ENCODE measurements at places on chromosomes 1 and 21.

DNA sequence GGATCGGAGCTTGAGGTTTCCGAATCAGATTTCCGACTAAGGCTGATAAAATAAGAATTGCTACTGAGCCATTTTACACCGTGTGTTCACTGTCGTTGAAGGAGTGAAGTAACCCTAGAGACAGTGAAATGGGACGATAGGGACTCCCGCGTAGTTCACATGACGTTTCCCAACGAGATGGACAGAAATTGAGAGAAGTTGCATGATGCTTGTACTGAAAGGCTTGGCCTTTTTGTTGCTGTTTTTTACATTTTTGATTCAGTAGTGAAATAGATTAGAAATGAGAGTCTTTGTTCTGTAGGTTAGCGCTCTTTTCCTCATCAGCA lies 1.2 kb downstream of the KHDRBS1 start:
- no peak for DNase-seq

GRCh38 chr1:25137521-25138395 lies 94.5 kb downstream of the SYF2 start:
- DNase-seq = no peak

DNA sequence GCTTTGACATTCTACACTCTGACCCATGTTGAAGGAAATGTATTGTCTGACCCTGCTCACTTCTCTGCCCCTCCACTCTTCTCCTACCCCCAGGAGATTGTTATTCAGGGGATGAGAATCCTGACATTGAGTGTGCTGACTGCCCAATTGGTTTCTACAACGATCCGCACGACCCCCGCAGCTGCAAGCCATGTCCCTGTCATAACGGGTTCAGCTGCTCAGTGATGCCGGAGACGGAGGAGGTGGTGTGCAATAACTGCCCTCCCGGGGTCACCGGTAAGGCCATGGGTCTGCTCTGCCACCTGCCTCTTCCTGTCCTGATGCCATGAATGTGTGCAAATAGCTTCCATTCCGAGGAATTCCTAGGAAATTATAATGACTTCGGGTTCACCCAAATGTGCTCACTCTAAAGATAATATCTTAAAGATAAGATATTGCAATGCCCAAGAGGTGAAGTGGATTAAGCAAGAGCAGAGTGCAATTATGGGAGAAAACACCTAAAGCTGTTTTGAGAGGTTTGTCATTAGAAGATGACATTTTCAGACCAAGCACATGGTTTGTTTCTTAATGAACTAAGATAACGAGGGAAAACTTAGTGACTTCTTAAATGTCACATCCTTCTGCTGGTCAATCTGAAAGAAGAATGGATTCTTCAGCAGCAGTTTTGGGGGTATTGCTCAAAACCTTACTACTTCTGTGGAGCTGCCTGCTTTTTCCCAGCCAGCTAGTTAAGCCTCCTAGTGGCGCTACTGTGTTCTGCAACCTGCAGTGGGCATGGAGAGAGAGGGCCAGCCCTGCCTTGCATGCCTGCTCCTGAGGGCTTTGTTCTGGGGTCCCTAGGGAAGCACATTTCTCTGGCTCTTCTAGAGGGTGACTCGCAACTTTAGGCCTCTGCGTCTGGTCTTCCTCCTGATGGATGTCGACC lies 41.6 kb downstream of the LAMC2 start:
- no peak for DNase-seq

GRCh38 chr1:184945029-184945428 lies 29.3 kb downstream of the NIBAN1 start:
- no peak for DNase-seq

- DNase-seq = no peak
Observed at GRCh38 chr1:213380865-213381264, 329.8 kb downstream of the RPS6KC1 start.

GRCh38 chr21:22900490-22900889 lies 1902.3 kb downstream of the NCAM2 start:
- no peak for DNase-seq

DNA sequence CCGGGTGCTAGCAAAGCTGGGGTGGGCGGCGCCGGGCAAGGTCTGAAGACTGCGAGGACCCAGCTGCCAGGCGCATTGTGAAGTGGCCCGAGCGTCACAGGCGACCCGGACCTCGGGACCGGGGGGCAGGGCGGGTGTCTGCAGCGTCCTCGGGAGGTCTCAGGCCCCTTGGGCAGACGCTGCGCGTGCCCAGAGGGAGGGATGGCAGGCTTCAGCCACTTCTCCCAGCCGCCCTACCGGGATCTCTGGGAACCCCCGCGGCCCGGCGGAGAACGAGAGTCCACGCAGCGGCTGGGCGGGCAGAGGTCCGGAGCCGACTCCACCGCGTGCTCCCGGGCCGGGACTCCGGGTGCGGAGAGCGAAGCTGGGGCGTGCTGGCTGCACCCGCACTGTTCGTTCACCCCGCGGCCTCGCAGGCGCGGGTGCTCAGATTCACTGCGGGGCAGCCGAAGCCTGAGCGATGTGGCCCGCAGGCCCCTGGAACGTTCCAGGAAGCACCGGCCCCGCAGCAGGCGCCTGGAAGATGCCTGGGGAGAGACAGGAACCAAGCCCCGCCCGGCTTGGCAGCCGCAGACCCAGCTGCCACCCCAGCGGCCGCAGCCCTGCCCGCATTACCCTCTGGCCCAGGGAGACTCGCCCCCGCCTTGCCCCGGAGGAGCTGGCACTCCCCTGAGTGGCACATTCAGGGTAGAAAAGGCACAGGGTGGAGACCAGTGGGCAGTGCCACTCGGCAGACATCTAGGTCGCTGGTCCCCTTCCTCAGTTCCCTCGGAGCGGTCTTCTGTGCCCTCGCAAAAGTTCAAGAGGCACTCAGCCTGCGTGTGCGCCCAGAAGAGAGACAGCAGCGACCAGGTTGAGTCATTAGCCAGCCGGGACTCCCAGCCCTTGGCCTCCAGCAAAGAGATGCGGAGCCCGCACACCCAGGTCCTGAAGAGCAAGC lies at the start of gene CCDC185:
Gene CCDC185 (plus strand): TSS at position 141 of the 940 bp plus-strand sequence. CDS start 61 bp downstream, at position 202.
- DNase-seq = no peak

- DNase-seq = no peak
Observed at GRCh38 chr1:51957618-51958017, 32.9 kb downstream of the RAB3B start.

- no peak for DNase-seq
Observed at GRCh38 chr1:74193908-74194307, 4.1 kb downstream of the LRRIQ3 start.

DNA sequence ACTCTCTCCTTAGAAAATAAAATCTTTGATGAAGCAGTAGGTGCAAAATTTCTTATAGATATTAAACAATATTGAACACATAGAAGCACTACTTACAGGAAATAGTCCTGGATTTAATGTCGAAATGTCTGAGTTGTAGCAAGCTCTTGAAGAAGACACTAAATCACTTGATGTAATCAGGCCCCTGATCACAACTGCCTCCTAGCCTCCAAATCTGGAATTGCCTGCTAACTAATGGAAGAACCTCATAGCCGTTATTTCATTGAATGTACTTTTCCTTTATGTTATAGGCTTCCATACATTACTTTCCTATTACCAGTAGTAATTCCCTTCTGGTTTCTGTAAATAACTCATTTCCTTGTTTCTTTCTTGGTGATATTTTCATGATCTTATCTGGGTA lies 675.7 kb upstream of the CHRM3 start:
- no peak for DNase-seq

DNA sequence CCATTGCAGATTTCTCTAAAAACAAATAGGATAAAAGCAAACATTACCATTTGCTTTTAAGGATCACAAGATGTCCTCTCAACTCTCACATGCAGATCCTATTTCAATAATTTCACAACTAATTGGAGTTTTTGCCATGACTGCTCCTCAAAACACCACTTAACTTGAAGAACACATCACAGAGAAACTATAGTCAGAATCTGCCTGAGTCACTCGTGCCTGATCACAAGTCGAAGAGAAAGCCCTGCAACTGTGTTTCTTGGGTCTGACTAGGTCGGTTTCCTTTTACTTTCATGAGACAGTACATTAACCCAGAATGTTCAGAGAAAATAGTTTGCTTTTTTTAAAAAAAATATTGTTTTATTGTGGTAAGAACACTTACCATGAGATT lies 46.3 kb upstream of the SMYD2 start:
- DNase-seq = no peak

GRCh38 chr21:31408301-31409088 lies 64.4 kb upstream of the TIAM1 start:
- DNase-seq = no peak

DNA sequence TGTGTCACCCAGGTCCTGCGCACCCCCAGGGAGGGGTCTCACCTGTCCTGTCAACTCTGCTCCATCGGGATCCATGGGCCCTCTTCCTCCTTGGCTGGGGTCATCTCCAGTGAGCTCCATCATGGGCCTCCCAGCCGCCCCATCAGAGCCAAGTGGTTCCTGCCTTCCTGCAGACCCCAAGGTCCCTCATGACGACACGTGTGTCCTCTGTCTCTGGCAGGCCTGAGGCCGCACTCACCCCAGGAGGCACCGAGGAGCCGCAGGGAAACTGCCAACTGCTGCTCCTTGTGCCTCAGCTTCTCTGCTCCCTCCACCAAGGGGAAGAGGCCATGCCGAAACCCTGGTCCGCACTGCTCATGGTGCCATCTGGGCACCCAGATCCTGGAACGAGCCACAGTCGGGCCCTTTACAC lies 46.8 kb downstream of the COL18A1 start:
- no peak for DNase-seq

DNA sequence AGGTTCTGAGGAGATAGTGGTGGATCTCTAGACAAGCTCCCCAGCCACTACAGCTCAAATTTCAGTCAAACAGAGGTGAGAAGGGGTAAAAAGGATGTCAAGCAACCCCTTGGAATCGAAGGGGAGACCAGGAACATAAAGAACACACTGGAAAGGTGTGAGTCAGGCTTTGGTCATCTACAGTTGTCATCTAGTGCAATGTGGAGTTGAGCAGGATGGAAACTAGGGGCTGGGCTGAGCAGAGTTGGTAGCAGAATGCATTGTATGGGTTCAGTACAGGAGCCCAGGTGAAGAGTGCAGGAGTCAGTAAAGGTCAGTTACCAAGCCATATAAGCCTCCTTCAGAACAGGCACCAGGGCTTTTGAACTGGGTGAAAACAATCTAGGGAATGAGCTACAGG lies 52.7 kb upstream of the VAV3 start:
- no peak for DNase-seq

- no peak for DNase-seq
Observed at GRCh38 chr1:113452921-113453770, 62.8 kb downstream of the MAGI3 start.

- DNase-seq = no peak
Observed at GRCh38 chr21:26070822-26071425, 99.6 kb downstream of the APP start.

DNA sequence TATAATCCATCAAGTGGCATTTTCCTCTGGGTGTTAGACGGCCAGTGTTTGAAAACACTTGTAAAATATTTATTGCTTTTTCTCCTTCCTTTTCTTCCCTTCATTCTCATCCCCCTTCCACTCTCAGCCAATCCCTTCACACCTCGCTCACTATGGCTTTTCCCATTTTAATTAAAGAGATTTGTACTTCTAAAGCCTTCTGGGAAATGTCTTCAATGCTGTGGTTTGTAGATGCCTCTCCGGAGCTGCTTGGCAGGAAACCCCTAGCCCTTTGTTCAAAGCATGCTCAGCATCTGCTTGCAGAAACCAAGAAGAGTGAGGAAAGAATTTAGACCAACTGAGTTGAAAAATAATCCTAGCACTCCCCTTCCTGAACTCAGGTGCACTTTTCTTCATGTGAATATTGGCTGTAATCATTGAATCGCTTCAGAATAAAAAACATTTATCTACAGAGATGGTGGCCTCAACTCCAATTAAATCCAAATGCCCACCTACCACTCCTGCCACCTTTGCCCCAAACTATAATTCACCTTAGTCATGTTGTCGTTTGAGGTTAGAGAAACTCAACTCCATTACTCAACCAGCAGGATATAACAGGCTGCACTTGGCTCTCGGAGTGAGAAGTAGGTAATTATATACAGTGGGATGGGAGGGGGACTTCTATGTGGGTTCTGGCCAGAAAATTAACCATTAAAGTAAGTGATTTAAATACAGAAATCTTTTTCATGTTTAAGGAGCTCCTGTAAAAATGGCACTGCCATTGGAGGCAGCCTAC lies 659.4 kb upstream of the CAMK1G start:
- no peak for DNase-seq

DNA sequence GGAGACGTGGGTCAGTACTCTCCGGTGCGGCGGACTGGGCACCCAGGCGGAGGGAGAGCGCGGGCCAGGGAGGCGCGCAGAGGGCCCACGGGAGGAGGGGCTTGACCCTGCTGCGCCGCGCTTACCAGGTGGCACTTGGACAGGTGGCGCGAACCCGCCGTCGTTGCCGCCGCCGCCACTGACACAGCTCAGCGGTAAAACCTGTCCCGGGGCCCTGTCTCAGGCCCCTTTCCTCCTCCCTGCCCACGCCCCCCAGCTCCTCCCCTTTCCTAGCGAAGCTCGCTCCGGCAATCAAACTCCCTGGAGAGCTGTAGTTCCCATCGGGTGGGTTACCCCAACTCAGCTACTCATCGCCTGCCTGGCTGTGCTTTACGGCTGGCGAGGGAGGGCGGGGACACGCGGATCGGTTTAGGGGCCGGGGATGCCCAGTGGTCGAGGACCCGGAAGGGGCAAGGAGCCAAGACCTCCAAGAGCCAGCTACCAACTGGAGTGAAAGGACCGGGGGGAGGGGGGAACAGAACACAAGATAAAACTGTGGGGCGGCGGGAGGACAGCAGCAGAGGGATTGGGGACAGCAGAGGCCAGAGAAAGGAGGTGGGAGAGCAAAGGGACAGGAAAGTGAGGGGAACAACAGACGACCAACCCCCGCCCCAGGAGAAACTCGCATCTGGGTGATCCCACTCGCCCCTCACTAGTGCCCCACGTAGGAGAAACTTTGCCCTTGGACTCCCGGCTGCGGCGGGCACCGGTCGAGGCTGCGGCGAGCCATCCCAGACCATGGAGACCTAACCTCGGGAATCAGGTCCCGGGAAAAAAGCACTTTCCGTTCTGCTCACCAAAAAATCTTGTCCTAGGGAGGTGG lies 2.9 kb downstream of the GFI1 start:
- no peak for DNase-seq

- DNase-seq = no peak
Observed at GRCh38 chr1:162704673-162705424, 72.6 kb downstream of the DDR2 start.

GRCh38 chr1:110370827-110371226 lies 20.0 kb downstream of the SLC16A4 start:
- DNase-seq = no peak

- no peak for DNase-seq
Observed at GRCh38 chr1:205983925-205984725, 19.1 kb downstream of the RAB7B start.

GRCh38 chr1:24988558-24988912 lies 58.5 kb upstream of the RUNX3 start:
- DNase-seq = no peak

GRCh38 chr1:116389013-116389412 lies 16.0 kb downstream of the ATP1A1 start:
- DNase-seq = no peak

- no peak for DNase-seq
Observed at GRCh38 chr1:53572815-53573173, 113.6 kb downstream of the DMRTB1 start.

Data from T-helper 22 cell (primary cell).